Spleen (tissue), 13 donors: ENCODE measurements at places on chromosomes 7 and 10. TPM values are rescaled to one million over a fixed set of nuclear protein-coding genes. Genes with fewer than 3 reads are reported as not detected.

DNA sequence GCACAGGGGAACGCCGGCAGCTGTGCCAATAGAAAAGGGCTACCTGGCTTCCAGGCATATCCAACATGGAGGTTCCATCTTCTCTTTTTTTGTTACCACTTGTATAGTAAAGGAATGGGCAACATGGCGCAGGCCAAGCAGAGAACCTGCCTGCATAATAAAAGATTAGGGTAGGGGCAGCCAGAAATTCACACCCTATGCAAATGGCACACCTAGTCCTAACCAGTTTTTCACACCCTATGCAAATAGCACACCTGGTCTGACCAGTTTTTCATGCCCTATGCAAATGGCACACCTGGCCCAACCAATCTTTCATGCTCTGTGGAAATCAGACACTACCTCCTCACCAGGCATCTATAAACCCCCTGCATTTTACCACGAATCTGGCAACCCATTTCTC is 369.5 kb downstream of the IPMK start:
- no peak for DNase-seq

Gene SYNPO2L
- total RNA-seq = not detected

Gene RBP3
- total RNA-seq = not detected

Gene SCIN
- 0.07 TPM for total RNA-seq

GRCh38 chr10:43846968-43847367 is 198.3 kb upstream of the ZNF32 start:
- DNase-seq = no peak

DNA sequence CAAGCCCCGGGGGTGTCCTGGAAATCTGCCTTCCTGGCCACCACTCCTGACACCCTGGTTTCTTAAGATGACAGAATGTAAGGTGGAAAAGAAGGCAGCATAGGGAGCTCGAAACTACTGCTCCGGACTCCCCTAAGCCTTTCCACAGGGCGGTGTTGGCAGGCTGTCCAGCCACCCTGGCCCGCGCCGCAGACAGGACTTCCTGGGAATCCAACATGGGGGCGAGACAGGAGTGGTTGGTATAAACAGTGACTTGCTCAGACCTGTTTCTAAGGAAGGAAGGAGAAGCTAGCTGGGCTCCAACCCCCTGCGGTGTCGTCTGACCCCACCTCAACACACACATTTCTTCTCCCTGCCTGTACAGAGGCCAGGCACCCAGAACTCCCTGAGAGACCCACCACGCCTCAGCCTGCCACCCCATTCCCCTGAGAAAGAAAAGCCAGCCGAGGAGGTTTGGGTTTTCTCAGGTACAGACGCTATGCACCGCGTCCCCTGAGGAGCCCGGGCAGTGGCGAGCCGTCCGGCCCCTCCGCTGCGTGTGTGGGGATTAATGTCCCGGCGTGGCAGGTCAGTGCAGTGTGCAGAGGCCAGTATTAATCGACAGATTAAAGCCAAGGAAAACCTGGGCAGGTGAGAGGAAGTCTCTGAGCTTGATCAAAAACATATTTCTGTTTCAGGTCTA is 349.6 kb upstream of the MKI67 start:
- DNase-seq = no peak

Gene HOXA5
- 3.0 TPM for total RNA-seq

Gene GDF10
- total RNA-seq = not detected

DNA sequence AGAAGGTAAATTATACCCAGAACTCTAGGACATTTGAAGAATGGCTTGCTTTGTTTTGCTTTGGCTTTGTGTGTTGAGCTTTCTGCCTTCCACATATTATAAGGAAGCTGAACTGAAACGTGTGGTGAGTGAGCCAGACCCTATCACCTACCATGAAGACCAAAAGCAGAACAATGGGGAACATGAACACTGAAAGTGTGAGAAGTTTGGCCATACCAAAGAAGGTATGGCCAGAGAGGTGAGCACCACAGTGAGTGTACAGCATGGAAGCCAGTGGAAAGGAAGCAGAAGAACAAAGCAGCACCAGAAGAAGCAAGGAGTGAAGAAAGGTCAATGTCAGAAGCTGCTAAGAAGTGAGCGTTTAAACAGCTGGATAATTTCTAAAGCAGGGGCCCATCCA is 59.7 kb upstream of the CCDC71L start:
- no peak for DNase-seq

- no peak for DNase-seq
Observed at GRCh38 chr7:43456200-43456599, 126.7 kb upstream of the STK17A start.

Gene CFAP43
- total RNA-seq = not detected

Gene FRMD4A
- 82.1 TPM for total RNA-seq

GRCh38 chr10:108049668-108050067 is 885.2 kb upstream of the SORCS1 start:
- DNase-seq = no peak

DNA sequence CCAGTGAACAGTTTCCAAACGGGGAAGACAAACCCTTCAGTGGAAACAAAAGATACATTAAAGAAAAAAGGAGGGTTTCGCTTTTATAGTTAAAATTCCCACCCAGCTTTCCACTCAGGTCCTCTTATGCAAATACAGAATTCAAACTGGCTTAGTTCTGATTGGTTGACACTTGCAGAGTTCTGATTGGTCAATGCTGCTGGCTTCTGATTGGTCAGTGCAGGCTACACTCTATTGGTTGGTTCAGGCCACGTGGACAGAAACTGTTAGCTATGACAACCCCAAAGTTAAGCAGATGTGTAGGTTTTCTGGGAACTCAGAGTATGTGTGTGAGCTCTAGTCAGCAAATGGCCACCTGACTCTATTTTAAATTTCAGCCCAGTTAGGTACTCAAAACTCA is 80.0 kb downstream of the FBXL13 start:
- DNase-seq = no peak

GRCh38 chr10:127889605-127890195 is 3.0 kb downstream of the CLRN3 start:
- no peak for DNase-seq

Gene MALSU1
- 37.9 TPM for total RNA-seq

DNA sequence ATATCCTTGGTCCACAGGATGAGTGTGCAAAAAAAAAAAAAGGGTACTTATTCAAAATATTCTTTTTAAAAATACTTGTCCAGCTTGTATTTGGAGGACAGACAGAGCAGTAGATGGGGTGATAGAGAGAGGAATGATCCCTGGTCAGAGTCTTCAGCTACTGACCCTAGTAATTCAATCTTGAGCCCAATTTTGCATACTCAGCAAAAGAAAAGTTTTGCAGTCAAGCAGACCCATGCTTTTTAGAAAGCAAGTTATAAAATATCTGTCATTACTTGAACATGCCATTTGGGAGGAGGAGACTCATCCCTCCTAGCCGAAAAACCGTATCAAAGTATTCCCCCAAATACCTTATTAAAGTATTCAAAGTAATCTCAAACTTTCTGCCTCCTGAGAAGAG is 585.0 kb downstream of the KCNMA1 start:
- no peak for DNase-seq

Gene MMD2
- total RNA-seq = not detected

DNA sequence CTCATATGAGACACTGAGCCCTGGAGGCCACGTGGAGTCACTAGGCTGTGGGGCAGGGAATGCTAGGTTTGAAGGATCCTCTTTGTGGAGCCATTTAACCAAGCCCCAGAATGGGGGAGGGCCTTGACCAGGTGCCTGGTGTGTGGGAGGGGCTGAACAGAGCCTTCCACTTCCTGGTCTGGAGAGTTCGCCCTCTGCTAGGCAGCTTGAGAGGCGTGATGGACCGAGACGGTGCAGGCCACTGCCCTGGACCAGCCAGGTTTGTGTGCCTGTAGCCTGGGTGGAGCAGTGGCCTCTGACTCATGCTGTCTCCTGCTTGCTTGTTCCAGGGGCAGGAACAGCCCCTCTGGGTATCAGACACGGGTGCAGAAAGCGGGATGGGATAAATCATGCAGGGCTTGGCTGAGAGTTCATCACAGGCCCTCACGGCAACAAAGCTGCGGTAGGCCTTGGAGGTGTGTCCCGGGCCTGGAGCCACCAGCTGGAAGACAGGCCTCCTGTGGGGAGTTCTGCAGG is 27.4 kb downstream of the ADAMTS14 start:
- DNase-seq = no peak

DNA sequence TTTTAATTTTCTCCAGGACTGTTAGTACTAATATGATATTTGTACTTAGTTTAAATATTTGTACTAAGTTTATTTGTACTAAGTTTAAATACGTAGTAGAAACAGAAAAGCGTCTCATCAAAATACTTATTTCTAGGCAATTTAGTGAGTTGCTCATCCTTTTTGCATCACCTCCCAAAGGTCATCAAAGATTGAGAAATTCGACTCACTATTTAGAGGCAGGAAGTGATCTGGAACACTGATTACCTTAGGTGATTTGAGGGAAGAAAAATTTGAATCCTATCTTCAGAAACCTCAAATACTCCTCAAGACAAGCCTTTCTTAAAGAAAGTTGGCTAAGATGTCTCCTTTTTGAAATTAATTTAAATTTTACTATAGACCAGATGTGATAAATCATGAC is 14.5 kb downstream of the WNT16 start:
- no peak for DNase-seq

Gene FAM237B
- not detected for total RNA-seq

Gene SGMS1
- total RNA-seq = 57.2 TPM

Gene ATOH7
- not detected for total RNA-seq

DNA sequence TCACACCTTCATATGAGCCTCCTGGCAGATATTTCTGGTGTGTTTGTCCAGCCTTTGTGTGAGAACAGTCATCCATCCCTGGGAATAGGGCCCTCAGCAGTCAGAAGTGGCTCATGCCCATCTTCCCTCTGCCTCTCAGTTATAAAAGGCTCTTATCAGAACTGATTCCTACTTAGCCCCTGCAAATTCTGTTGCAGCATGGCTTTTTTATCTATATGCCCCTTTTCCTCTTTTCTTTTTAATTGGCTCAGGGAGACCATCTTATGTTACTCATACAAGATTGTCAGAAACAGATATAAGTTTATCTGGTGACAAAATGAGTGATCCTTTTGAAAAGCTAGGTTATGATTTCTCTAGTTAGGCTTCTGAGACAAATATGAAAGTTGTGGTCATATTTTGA is 194.1 kb downstream of the CREB5 start:
- no peak for DNase-seq

Gene SYT15B
- 1.8 TPM for total RNA-seq

Gene NEUROG3
- not detected for total RNA-seq

DNA sequence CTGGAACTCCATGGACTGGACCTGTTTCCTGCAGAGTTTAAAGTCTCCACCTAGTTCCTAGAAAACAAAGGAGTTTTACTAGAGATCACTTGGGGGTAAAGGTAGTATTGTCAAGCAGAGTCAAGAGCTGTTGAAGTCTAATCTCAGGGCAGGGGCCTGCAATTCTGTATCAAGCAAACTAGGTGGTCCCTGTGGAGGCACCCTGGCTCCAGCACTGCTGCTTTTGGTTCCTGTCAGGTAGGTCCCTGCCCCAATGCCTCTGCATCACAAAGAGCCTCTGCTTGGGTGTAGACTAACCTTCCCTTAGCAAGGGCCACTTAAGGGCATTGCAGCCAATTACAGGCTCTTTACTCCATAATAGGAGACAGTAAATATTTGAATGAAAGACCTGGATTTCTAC is 22.5 kb downstream of the ZSCAN25 start:
- no peak for DNase-seq
